ENCODE measurements at places on chromosomes 11 and 22.

DNA sequence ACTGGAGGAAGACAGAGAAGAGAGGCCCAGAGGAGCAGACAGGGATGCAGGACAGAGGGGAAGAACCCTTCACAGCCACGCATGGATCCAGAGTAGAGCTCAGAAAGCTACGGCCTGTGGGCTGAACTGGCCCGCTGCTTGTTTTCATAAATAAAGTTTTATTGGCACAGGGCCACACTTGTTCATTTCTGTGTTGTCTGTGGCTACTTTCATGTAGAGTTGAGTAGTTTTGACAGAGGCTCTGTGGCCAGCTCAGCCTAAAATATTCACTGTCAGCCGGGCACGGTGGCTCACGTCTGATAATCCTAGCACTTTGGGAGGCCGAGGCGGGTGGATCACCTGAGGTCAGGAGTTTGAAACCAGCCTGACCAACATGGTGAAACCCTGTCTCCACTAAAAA is 26.2 kb upstream of the GAL start:
- DNase-seq: no peak

GRCh38 chr11:32478277-32478731 is 43.0 kb upstream of the WT1 start:
- no peak for DNase-seq

DNA sequence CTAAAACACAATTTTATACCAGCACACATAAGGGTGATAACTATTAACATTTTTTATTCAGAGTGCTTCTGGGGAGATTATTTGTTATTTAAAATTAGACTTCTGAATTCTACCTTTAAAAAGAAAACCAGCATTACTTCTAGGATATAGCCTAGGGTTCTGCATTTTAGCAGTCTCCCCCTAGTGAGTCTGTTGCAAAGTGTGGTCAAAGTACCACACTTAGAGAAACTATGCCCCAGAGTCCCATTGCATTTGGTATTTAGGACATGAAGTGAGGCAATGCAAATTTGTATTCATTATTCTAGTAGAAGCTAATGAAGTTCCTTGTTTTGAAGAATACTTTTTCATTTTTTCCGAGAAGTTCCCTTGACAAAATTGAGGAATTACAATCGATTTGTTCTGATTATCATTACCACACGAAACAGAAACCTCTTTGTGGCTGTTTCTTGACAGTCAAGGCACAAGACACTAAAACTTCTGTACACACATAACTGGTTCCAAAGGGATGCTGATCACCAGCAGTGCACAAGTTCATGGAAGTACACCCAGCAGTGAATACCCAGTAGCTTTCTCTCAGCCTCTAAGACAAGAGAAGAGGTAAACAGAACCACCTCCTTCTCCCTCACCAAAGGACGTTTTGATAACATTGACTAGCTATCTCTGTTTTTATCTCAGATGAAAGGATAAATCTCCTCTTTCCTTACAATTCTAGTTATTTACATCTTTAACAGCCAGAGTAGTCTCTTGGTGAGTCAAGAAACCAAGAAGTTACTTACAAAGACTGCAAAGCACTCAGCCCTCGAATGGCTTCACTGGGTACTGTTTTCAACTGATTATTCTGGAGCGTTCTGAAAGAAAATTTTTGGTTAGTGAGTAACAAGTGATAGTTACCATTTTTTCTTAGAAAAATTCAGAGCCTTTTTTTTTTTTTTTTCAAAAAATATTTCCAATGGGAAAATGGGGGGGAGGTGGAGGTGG is 27.6 kb upstream of the CCDC34 start:
- no peak for DNase-seq

DNA sequence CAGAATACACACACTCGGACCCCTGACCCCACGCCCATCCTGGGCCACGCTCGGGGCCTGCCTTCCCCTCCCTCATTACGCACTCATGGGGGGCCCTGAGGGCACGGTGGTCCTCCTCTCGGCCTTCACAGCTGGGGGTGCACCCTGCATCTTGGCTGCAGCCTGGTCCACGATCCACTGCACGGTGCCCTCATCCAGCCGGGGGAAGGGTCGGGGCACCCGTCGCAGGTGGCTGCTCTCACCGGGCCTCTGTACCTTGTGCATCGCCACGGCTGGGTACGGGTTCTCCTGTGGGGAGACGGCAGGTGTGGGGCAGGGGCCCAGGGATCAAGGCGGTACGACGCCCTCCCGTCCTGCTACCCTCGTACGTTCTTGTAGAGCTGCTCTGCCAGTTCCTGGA is 10.4 kb downstream of the SBF1 start:
- DNase-seq: no peak

DNA sequence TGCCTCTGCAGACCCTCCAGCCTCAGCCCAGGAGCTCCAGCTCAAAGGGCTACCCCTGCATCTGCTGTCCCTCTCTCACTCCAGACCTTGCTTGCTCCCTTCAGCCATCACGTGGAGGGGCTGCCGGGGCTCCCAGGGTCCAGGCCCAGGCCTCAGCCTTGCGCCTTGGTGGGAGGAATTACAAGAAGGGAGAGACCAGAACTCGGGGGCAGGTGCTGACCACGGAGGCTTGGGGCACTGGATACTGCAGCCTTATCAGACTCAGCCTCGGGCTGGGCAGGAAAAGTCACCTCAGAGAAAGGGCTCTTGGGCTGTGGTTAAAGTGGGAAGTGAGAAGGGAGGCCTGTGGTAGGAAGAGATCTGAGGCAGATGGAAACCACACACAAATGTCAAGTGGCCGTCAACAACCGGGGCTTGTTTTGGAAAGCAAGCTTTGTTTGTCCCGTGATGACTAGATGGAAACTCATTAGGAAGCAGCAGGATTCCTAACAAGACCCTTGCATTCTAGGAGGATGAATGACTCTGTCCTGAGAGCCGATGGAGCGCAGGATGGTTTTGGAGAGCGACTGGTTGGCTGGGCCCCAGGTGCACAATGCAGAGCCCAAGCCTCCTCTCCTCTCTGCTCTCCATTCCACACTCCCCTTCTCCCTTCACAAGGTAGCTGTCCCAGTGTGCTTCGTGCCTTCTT is 1321.7 kb downstream of the TBC1D22A start:
- no peak for DNase-seq

- no peak for DNase-seq
These were observed 7.9 kb downstream of the TIGD3 start for GRCh38 chr11:65362320-65362931.

Data from dermis microvascular lymphatic vessel endothelial cell (primary cell).